ENCODE measurements at places on chromosomes 3 and 15.
A peak's percentile ranks its signal among the peaks of the same experiment; 100 is the strongest.

GRCh38 chr3:121592856-121593702, at the start of gene FBXO40:
FBXO40 (plus strand) TSS chr3:121593379; CDS start chr3:121620576, 27,197 bp downstream.
- no peak for DNase-seq

DNA sequence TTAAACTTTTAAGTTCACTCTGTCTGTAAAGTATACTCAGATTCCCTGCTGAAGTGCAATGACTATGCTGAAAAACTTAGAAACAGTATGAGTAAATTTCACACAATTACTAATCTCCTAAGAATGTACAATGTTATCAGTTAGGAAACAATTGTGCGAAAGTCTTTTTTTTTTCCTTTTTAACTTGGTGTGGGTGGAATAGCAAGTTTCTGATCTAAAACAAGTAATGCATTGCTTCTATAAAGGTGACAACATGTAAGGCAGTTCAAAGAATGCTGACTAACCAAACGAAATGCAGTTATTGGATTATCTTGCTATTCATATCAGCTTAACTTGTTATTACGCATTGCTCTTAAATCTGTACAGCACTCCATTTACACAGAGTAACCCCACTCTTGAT, 19.3 kb upstream of the SLC12A8 start:
- peak; percentile 68 for DNase-seq

DNA sequence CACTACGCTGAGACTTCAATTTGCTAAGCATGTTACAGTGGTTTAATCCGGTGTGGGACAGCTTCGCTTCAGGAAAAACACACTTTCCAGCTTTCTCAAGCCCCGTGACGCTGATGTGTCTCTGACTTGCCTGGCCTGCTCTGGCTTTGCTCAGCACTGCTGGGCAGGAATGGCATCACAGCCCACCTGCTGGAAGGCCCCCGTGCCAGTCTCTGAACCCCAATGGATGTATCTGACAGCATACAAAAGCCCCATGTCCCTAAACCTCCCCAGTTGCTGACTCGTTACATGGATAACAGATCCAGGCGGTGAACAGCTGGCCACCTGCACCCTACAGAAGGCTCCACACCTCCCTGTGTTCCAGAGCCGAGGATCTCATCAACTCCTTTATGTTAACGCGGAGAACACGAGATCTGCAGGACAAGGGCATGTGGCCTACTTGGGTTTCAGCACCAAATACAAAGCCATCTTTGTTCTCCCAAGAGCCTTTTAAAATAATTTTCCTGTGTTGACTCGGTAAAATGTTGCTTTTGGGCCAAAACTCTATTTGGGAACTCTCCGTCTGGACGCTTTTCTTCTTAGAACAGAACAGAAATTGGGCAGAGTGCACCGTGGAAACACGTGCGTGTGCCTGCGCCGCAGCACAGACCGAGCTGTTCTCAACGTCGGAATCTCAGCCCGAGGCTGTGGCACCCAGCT, 61.4 kb downstream of the ATP10A start:
- DNase-seq = no peak

DNA sequence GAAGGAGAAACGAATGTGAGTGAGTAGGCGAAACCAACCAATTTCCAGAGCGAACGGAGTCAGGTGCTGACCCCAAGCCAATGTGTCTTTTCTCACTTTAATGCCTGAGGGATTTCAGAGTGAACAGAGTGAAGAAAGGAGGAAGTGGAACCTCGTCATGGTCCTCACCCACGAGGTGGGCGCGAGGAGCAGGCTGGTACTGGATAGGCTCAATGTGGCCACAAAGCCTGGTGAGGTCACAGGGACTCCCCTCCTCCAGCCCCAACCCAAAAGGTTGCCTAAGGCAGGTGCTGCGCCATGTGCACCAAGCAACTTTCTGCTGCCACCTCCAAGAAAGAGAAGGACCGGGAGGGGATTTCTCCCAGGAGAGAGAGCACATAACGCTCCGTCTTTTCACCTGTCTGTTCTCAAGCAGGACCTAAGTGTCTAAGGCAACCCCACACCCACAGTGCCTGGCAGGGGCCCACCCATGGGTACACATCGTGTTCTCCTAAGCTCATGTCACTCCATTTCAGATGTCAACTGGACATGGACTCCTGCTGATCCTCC, 3.8 kb downstream of the NRROS start:
- DNase-seq = no peak

DNA sequence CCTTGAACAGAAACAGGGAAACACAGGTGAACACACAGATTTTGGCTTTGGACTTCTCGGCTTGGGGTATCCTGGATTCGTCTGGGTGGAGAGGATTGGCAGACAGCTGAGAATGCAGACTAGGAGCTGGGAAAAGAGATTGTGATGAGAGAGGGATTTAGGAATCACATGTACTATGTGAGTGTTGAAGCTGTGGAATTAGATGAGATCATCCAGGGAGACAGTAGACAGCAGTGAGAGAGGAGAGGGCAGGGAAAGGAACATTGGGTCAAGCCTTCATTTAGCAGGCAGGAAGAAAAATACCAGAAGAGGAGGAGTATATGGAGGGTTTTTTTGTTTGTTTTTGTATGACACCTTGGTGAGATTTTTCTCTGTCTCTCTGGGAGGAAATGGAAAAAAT, 262.1 kb upstream of the TBL1XR1 start:
- DNase-seq = peak; percentile 85

DNA sequence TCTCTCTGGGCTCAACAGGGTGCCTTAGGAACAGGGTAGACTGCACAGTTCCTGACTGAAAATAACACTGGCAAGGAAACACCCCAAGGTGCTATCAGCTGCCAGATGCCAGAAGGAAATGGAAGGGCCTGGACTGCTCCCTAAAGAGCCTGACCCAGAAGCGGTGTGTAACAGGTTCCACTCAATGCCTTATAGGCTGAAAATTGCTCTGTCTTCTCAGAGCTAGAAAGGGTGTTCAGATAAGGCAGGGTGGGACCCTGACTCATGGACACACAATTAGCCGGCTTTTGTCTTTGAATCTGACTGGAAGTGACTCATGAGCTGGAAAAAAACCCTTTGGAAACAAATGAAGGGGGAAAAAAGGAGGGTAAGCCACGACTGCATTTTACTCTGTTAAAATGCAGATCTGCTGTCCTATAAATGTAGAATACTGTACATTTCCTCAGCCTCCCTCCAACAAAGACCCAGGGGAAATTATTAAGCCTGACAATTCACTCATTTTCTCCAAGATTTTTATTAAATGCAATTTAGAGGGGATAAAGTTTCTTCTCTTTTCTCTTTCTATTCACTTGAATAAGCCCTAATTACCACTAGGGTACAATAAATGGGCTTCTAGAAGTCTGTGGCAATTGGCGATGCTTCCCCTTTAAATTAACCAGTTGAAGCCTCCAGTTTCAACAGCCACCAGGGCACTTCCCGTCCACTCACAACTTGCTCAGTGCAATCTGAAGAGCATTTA, 160.2 kb upstream of the TBL1XR1 start:
- peak; percentile 82 for DNase-seq

All from fibroblast of upper back skin (primary cell).